ENCODE measurements at places on chromosomes 3 and 15. TPM values are rescaled to one million over a fixed set of nuclear protein-coding genes. Genes with fewer than 3 reads are reported as not detected.

GRCh38 chr15:65377105-65377975 lies 462 bp downstream of the IGDCC3 start:
- peak; percentile 61 for DNase-seq

- no peak for DNase-seq
These were observed 22.5 kb upstream of the CNTN3 start for GRCh38 chr3:74636981-74637380.

GRCh38 chr15:42955518-42955917 lies 34.9 kb upstream of the TTBK2 start:
- DNase-seq = no peak

Gene THSD4
- total RNA-seq = 32.0 TPM

GRCh38 chr3:172635588-172635987 lies 75.3 kb downstream of the NCEH1 start:
- DNase-seq = no peak

- peak; percentile 97 for DNase-seq
These were observed 61.9 kb downstream of the TM4SF4 start for GRCh38 chr3:149536429-149536828.

- DNase-seq = no peak
These were observed 795.1 kb upstream of the ARPP21 start for GRCh38 chr3:34844323-34844620.

Data from thyroid gland (tissue), 4 donors.